A549 treated with CpdA at 1 μM for 4 hours (cell line): ENCODE measurements at places on chromosomes 6 and 20. TPM values are rescaled to one million over a fixed set of nuclear protein-coding genes. Genes with fewer than 3 reads are reported as not detected.

The PRKN gene
- total RNA-seq = 0.07 to 0.10 TPM in 2 of 5 replicates, not detected in the others

The OPRL1 gene
- total RNA-seq = 0.44 to 0.76 TPM (median 0.57 TPM) in 5 replicates

The SYCP2 gene
- 0.24 to 1.1 TPM (median 0.54 TPM) in 5 replicates for total RNA-seq

The STMND1 gene
- not detected in 5 replicates for total RNA-seq

The SYNDIG1 gene
- total RNA-seq = 1.5 to 2.2 TPM (median 2.0 TPM) in 5 replicates

The BPI gene
- total RNA-seq = not detected in 5 replicates

The FNDC1 gene
- total RNA-seq = 0.07 to 0.09 TPM (median 0.08 TPM) in 4 of 5 replicates, not detected in the other

The BFSP1 gene
- total RNA-seq = 4.2 to 5.0 TPM (median 4.6 TPM) in 5 replicates

The FAM217A gene
- total RNA-seq = not detected in 5 replicates

The SYNE1 gene
- total RNA-seq = 36.9 to 49.8 TPM (median 42.2 TPM) in 5 replicates

The LY6G6F gene
- total RNA-seq = not detected in 5 replicates

The PROKR2 gene
- total RNA-seq = not detected in 5 replicates
